Activated T-helper 1 cell treated with anti-CD3 and anti-CD28 coated beads, Interleukin-2, amount 50 U/mL, for 16 hours (primary cell): ENCODE measurements at places on chromosomes 7 and 10.
A peak's percentile ranks its signal among the peaks of the same experiment; 100 is the strongest.

GRCh38 chr10:4202938-4203337 lies 417.9 kb upstream of the KLF6 start:
- no peak for DNase-seq

DNA sequence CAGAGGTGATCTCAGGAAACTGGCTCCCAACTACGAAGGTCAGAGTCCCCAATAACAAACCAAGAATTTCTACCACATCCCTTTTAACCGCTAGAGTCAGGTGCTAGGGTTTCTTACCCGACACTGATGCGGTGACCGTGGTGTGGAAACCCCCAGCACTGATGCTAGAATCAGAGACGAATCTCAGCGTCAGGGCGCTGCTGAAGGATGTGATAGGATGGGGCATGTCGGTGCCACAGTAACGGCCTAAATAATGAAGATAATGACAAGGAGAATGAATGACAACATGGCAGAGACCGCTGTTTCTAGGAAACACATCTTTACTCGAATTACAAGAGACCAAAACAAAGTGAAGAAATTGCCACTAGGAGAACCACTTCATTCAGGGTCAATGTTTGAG lies 131.1 kb upstream of the RSU1 start:
- no peak for DNase-seq

- no peak for DNase-seq
Observed at GRCh38 chr10:11397077-11397965, 214.1 kb downstream of the USP6NL start.

GRCh38 chr7:11486271-11486670 lies 345.7 kb downstream of the THSD7A start:
- no peak for DNase-seq

DNA sequence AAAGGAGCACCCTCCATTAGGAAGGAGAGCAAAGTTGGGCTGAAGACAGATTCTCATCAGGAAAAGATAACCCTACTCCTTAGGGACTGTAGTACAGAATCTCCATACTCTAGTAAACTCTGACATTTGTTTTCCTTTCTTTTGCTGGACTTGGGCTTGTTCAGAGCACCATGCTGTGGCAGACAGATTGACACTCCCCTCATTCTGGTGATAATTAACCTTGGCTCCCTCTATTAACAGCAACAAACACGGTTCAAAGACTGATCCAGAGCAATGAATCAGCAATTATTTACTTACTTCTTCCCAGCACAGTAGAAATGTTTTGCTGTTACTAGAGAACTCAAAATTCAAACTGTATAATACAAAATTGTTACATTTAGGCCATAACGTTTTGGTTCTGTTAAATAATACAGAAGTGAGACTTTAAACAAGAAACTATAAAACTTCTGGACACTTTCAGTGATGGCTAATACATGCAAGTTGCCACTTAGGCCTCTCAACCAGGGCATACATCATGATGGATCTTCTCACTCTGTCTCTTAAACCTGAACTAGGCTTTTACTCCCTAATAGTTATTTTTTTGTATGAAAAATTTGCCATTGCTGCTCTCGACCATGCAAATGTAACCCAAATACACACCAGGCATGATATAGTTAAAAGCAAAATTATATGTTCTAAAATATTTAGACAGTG lies 639.0 kb downstream of the IPMK start:
- DNase-seq, result no peak

- DNase-seq, result no peak
Observed at GRCh38 chr7:121211253-121211652, 117.5 kb upstream of the WNT16 start.

GRCh38 chr10:34003561-34003960 lies 669.1 kb upstream of the NRP1 start:
- DNase-seq, result no peak

DNA sequence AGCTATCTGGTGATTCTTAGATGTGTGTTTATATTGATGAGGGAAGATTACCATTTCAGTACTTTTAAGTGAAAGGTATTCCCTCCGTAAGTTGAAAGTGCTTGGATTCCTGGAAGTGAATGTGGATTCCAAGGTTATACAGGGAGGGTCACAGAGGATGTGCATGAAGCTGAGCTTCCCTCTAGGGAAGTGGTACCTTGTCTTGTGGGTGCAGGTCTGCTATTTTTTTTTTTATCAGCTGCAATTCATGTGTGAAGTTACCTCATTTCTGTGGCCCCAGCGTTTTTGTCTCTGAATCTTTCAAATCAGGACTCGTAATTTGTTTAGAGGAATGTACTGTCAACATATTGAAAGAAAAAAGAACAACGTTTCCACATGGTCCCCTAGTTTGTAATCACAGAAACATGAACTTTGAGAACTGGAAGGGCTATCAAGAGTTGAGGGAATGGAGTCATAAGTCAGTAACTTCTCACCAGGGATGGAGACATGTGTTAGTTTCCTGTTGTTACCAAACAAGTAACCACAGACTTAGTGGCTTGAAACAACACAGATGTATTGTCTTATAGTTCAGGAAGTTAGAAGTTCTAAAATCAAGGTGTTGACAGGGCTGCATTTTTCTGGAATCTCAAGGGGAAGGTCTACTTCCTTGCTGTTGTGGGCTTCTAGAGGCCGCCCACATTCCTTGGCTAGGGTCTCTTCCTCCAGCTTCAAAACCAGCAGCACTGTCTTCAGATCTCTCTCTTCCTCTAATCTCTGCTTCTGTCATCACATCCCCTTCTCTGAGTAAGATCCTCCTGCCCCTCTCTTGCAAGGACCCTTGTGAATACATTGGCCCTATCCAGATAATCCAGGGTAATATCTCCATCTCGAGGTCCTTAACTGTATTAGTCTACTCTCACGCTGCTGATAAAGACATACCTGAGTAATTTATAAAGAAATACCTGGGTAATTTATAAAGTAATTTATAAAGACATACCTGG lies 64.4 kb downstream of the RAB18 start:
- no peak for DNase-seq

- no peak for DNase-seq
Observed at GRCh38 chr10:79028451-79029010, 40.2 kb upstream of the ZMIZ1 start.

DNA sequence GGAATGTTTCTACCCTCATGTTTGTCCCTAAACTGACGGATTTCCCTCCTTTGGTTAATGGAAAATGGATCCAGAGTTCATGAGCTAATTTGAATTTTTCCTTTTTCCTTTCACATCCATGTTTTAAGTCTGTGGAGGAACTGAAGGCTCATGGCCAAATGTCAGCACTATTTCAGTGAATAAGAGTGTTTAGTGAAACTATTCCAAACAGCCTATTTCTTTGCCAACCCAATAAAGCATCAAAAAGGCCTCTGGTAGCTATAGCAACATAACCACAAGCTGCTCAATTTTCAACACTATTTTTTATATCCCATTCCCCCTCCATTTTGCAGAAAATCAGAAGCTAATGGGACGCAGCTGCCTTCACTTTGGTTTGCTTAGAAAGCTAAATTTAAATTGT lies 1454.1 kb downstream of the GATA3 start:
- DNase-seq, result no peak

GRCh38 chr10:89591111-89591795 lies 53.8 kb downstream of the PANK1 start:
- no peak for DNase-seq

- no peak for DNase-seq
Observed at GRCh38 chr7:117435475-117436043, 8.3 kb upstream of the ASZ1 start.

GRCh38 chr7:873367-874002 lies 2.9 kb upstream of the GET4 start:
- peak; percentile 61 for DNase-seq

- no peak for DNase-seq
Observed at GRCh38 chr7:41294556-41295454, 408.1 kb downstream of the INHBA start.

DNA sequence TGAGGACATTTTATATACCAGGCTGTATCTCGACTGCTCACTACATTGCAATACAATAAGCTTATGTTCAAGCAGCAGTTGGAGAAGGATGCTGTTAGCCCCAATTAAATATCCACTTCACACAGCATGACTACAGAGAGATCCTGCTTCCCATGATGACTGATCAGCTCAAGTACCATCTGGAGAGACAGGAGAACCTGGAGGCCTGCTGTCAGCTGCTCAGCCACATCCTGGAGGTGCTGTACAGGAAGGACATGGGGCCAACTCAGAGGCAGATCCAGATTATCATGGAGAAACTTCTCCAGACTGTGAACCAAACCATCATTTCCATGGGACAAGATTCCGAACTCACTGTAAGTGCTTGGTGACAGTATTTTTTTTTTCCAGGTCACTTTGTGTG lies 22.5 kb downstream of the RNF133 start:
- DNase-seq, result no peak

- no peak for DNase-seq
Observed at GRCh38 chr7:74672343-74672915, 14.9 kb downstream of the GTF2I start.
